ENCODE measurements at places on chromosomes 5 and 9.

GRCh38 chr9:83656952-83657351, 34.0 kb downstream of the IDNK start:
- no peak for DNase-seq

GRCh38 chr5:71810471-71811195, 91.6 kb downstream of the CARTPT start:
- no peak for DNase-seq

DNA sequence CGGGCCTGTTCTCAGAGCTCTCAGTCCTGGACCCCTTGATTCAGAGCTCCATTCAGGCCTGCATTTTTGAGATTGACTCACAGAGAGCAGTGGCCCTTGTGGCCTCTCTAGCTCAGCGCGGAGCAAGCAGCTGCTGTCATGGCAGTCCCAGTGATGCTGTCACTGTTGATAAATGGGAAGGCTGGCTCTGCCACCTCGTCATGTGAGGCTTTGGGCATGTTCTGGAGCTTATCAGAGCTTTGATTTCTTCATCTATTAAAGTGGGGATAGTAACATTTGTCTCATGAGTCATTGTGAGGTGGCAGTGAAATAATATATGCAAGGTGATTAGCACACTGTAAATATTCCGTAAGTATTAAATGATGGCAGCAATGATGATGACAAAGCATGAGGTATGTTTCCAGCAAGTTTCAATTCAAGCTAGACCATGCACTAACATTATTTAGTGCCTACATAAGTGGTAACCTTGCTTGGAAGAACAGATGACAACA, 126.4 kb upstream of the CXCL14 start:
- DNase-seq: no peak

- no peak for DNase-seq
Observed at GRCh38 chr9:130770679-130771442, 64.2 kb upstream of the ABL1 start.

- DNase-seq: peak; percentile 62
Observed at GRCh38 chr9:137316012-137316981, 14.2 kb upstream of the NRARP start.

DNA sequence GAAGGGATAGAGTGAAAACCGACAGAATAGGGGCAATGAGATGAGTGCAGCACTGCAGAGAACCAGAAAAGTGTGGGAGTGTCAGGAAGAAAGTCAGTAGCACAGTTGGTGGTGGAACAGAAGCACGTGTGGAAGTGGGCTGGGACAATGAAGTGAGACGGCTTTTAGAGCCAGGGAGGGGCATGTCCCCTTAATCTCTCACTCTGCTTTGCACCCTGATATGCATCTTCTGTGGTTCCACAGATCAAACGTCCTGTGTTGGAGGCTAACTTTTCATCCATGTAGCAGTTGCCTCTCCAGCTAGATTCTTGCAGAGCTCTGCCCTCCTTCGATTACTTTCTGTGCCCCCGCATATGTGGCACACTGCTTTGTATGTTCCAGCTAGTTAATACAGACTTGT, 163.6 kb downstream of the DOCK8 start:
- DNase-seq: no peak

- DNase-seq: no peak
Observed at GRCh38 chr9:6805532-6805931, 47.8 kb downstream of the KDM4C start.

- no peak for DNase-seq
Observed at GRCh38 chr5:175013251-175013650, 288.9 kb downstream of the MSX2 start.

GRCh38 chr9:18397076-18397475, 76.9 kb upstream of the ADAMTSL1 start:
- no peak for DNase-seq

DNA sequence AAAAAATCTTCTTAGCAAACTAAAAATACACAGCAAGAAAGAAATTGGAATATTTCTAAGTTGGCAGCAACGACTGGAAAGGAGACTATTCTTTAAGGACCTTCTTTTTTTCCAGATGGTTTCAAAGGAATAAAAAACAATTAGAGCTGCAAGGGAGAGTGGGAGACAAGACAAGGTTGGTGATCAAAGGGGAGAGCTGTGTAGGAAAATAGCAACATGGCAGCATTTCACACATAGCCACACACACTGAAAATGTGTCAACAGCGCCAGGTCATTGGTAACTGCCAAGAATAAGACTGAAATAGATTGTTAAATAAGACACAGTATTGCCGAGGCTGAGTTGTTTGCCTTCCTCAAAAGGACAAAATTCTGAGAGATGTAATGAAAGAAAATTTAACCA, 88.1 kb upstream of the TLE1 start:
- no peak for DNase-seq

- no peak for DNase-seq
Observed at GRCh38 chr9:84955971-84956370, 286.4 kb downstream of the NTRK2 start.

GRCh38 chr9:78928625-78929405, 631.9 kb downstream of the PSAT1 start:
- DNase-seq: no peak

All from sigmoid colon (tissue), 7 donors.